ENCODE measurements at places on chromosomes 11 and 22. TPM values are rescaled to one million over a fixed set of nuclear protein-coding genes. Genes with fewer than 3 reads are reported as not detected.

Gene OLFML1
- not detected for total RNA-seq

Gene SLC5A1
- total RNA-seq, result 0.21 TPM

Gene MRGPRX3
- total RNA-seq, result 0.21 TPM

Gene C2CD2L
- 5.0 TPM for total RNA-seq

Gene ESAM
- total RNA-seq, result not detected

Gene MUC5AC
- total RNA-seq, result not detected

Gene KIF18A
- 4.6 TPM for total RNA-seq

Gene TBX1
- total RNA-seq, result 34.4 TPM

Gene MMP7
- total RNA-seq, result 1.1 TPM

Gene HBB
- not detected for total RNA-seq

Gene CCDC34
- 7.6 TPM for total RNA-seq

Gene SUSD2
- total RNA-seq, result 1.7 TPM

Gene CRYBB1
- not detected for total RNA-seq

Gene ZDHHC24
- total RNA-seq, result 23.7 TPM

Gene CTSC
- 451 TPM for total RNA-seq

Gene NAALADL1
- 2.0 TPM for total RNA-seq

Gene YPEL4
- total RNA-seq, result not detected

Gene C11orf52
- total RNA-seq, result 5.9 TPM

Gene APOA4
- not detected for total RNA-seq

Gene TEAD1
- 37.2 TPM for total RNA-seq

Gene SLC22A8
- total RNA-seq, result not detected

Gene NCR3LG1
- total RNA-seq, result 2.2 TPM

Gene CASP4
- 88.7 TPM for total RNA-seq

Gene UCP2
- 39.6 TPM for total RNA-seq

Gene TIMP3
- 43.9 TPM for total RNA-seq

Gene SLC17A6
- not detected for total RNA-seq

Gene TEX12
- not detected for total RNA-seq

Gene CST6
- 8.9 TPM for total RNA-seq
